Cardiac muscle cell (in vitro differentiated cells and primary cell): ENCODE measurements at places on chromosomes 5 and 9. TPM values are rescaled to one million over a fixed set of nuclear protein-coding genes. Genes with fewer than 3 reads are reported as not detected.
A peak's percentile ranks its signal among the peaks of the same experiment; 100 is the strongest.

- no peak overlapping the region for H3K27ac ChIP-seq
- no peaks in the 10 kb centered on the region for H3K4me1 ChIP-seq
- peaks cover 31% of the 10 kb centered on the region for H3K36me3 ChIP-seq
- H3K4me3 ChIP-seq: no peak overlapping the region
- no peaks in the 10 kb centered on the region for H3K27me3 ChIP-seq
Observed at GRCh38 chr5:32241034-32241783, 67.1 kb upstream of the GOLPH3 start.

Gene SHB
- 36.0 and 46.9 TPM in 2 replicates for total RNA-seq

- peak; percentile 65 for DNase-seq
- no peaks in the 10 kb centered on the region for H3K36me3 ChIP-seq
- H3K4me3 ChIP-seq: no peak overlapping the region
- H3K27me3 ChIP-seq: no peaks in the 10 kb centered on the region
Observed at GRCh38 chr9:23492126-23493002, 333.7 kb downstream of the ELAVL2 start.

DNA sequence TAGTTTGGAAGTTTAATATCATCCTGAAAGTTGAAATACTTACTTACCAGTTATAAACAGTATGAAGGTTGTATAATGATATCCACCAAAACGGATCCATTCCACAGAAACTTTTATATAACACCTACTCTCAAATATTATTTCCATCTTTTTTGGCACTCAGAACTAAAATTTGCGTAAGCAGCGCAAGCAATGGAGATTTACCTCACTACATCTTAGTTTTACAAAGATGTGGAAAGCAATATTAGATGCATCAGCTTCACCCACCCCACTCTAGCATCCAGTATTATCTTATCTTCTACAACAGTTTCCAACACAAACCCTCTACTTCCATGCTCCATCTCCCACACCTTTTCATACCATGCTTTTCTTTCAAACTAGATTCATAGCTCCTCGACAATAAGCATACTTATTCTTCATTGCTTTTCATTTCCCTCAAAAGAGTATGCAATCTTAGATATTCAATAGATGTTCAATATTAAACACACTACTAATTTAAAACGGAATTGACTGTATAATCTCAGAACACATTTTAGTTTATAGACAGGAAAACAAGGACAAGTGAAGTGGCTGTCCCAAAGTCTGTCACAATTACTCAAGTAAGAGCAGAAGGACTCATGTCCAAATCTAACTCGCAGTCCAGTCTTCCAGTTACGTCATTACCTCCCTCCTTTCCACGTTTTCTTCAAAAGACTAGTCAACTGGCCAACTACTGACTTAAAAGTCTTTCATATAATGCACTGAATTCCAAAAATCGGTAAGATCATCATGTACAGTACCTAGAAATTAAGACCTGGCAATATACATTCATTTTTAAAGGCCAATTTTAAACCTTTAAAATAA lies 2.2 kb downstream of the PPP2CA start:
- peak overlapping the region; percentile 93 for H3K4me3 ChIP-seq
- no peak overlapping the region for H3K27ac ChIP-seq
- H3K27me3 ChIP-seq: no peaks in the 10 kb centered on the region
- DNase-seq: no peak
- peaks cover 20% of the 10 kb centered on the region for H3K4me1 ChIP-seq

Gene PCDHGB2
- 2.7 and 3.0 TPM in 2 replicates for total RNA-seq

DNA sequence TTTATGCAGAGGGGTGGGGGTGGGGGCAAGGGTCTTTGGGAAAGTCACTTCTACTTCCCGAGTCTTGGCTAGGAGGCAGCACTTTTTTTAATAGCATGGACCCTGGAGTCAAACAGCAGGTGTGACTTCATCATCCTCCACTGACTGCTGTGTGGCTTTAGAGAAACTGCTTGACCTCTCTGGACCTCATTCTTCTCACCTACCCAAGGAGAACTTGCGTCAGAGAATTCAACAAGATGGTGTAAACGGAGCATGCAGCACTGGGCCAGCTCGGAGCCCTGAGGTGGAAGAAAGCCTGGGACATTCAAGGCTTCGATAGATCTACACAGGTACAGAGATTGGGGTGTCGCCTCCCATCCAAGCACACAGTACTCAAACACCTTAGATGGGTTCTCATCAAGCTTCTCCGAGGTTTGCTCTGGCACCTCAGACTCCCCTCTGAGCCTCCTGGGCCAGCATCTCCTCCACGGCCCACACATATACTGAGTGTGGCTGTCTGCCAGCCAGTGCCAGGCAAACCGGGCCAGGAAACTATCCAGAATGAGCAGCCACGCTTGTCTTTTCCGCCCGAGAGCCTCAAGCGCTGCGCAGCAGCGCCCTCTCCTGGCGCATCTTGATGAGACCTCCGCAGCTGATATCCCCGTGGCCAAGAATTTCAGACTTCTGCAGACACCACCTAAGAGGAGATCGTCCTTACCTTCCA lies 4.6 kb upstream of the SLC25A48 start:
- DNase-seq: peak; percentile 67
- H3K36me3 ChIP-seq: no peaks in the 10 kb centered on the region
- H3K27ac ChIP-seq: no peak overlapping the region

- H3K4me1 ChIP-seq: no peaks in the 10 kb centered on the region
- H3K36me3 ChIP-seq: no peaks in the 10 kb centered on the region
- no peak overlapping the region for H3K4me3 ChIP-seq
- no peak for DNase-seq
- H3K27ac ChIP-seq: no peak overlapping the region
Observed at GRCh38 chr9:12813960-12814876, 39.4 kb downstream of the LURAP1L start.
